ENCODE measurements at places on chromosomes 11 and 22. TPM values are rescaled to one million over a fixed set of nuclear protein-coding genes. Genes with fewer than 3 reads are reported as not detected.

Gene SLC25A45
- total RNA-seq, result 35.5 TPM

Gene ANKK1
- 0.08 TPM for total RNA-seq

Gene C22orf31
- not detected for total RNA-seq

Gene GAS2L1
- 7.6 TPM for total RNA-seq

Gene MUC5B
- total RNA-seq, result not detected

Measured in activated naive CD4-positive, alpha-beta T cell treated with anti-CD3 and anti-CD28 coated beads, Interleukin-2, amount 10 ng/mL, durations not matched to agents 5 hours and 36 hours (primary cell).